ENCODE measurements at places on chromosomes 3 and 15.

DNA sequence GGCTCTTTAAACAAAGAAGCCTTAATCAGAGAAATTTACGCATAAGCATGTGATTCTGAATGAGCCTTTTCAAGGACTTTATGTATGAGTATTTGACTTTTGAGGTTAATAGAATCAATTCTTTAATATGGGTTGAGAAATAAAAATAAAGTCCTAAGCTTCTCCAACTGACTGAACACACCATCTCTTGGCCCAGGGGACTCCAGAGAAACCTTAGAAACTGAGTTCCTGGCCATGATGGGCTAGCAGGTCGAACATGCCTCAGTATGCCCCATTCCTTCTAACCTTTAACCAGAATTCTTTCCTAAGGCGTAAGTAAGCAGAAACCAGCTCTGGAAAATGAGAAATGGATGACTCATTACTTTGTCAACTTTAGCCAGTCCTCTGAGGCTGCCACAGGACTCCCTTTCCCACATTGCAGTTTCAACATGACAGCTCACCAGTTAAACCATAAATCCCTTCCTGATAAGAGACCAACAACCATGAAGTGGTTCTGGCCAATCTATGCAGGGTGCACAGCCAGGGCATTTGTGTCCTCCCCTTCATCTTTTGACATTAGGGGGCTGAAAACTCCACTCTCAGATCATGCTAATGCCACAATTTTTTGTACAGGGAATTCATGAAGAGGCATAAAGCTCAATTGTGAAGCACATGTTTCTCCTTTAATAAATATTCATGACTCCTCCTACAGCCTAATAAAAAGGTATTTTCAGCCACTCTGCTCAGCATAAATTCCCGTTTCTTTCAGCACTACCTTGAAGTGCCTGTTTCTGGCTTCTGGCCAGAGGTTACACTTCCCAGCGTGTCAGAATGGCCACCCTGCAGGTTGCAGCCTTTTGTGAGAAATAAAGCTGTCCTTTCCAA is 33.3 kb downstream of the TM4SF18 start:
- peak; percentile 93 for DNase-seq

GRCh38 chr3:106172780-106173179 is 304.0 kb upstream of the CBLB start:
- DNase-seq: no peak

DNA sequence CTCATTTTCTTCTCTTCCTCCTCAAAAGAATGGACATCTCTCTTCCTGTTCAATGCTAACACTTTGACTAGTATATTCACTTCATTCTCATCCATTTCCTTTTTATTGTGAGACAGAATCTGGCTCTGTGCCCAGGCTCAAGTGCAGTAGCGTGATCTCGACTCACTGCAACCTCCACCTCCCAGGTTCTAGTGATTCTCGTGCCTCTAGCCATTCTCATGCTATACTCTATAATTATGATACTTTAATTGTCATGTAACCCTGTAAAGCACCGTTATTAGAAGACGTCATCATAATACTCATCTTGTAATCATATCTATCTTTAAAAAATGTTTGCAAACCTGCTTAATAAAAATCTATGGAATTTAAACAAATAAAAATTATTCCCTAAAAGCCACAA is 107.0 kb downstream of the SHOX2 start:
- no peak for DNase-seq

- no peak for DNase-seq
Observed at GRCh38 chr15:50228866-50229265, 36.7 kb downstream of the HDC start.

DNA sequence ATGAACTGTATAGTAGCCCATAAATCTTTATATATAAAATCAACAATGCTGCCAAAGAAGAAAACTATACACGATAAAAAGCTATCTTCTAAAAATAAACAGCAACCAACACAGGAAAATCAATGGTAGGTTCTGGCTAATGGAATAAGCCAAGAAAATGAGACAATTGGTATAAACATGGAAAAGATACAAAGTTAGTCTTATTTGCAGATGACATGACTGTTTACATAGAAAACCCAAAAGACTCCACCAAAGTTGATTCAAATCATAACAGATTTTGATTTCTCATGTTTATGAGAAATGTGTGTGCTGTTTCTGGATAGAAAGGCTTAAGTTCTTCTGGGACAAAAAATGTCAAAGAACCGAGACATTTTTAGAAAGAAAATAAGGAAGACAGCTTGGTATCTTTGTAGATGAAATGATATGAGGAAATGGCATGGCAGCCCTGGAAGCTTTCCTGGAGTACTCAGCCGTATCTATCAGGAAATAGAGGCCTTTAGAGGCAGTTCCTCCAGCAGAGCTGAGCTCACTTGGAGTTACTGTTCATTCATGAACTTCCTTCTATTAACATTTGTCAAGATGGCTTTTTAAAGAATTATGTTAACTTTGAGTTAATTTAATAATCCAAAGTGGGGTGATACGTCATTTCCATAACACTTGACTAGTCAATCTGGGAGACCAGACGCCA is 36.7 kb upstream of the VILL start:
- DNase-seq: no peak

DNA sequence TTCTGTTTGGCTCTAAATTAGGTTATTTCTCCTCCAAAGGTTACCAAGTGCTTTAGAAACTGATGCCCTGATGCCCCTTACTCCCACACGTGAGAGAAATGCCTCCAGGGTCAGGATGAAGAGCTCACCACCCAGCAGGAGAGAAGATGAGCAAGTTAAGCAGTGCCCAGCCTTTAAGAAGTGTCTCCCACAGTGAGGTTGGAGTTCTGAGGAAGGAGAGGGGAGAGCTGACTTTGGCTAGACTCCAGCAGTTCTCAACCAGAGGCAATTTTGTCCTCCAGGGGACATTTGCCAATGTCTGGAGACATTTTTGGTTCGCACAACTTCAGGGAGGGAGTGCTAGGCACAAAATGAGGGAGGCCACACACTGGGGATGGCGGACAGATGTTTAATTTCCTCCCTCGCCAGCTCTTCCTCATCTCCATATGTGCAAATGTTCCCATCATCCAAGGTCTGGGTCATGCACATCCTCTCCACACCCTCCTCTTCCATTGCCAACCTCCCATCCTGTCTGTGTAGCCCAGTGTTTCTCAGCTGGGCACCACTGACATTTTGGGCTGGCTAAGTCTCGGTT is 50.6 kb upstream of the SLC7A14 start:
- DNase-seq: no peak

DNA sequence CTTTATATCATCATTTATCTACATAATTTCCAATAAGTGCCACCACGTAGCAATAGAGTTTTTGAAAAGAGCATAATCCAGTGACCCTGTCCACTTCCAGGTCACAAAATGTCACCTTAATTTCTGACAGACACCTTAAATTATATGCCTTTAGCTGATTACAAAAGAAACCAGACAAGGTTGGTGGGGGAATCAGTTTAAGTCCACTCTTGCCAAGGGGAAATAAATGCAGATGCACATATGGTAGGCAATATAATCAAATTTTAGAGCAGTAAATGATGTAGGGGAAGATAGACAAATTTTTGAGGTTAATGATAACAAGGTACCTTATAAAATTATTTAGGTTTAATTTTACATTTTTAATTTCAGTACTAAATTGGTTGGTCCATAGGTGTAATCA is 253.5 kb downstream of the ZIC1 start:
- DNase-seq: no peak
